ENCODE measurements at places on chromosomes 11 and 22.
A peak's percentile ranks its signal among the peaks of the same experiment; 100 is the strongest.

- DNase-seq: no peak
Measured at GRCh38 chr11:14095882-14096281, 133.4 kb downstream of the SPON1 start.

GRCh38 chr11:129312730-129313503 lies 62.7 kb upstream of the BARX2 start:
- no peak for DNase-seq

DNA sequence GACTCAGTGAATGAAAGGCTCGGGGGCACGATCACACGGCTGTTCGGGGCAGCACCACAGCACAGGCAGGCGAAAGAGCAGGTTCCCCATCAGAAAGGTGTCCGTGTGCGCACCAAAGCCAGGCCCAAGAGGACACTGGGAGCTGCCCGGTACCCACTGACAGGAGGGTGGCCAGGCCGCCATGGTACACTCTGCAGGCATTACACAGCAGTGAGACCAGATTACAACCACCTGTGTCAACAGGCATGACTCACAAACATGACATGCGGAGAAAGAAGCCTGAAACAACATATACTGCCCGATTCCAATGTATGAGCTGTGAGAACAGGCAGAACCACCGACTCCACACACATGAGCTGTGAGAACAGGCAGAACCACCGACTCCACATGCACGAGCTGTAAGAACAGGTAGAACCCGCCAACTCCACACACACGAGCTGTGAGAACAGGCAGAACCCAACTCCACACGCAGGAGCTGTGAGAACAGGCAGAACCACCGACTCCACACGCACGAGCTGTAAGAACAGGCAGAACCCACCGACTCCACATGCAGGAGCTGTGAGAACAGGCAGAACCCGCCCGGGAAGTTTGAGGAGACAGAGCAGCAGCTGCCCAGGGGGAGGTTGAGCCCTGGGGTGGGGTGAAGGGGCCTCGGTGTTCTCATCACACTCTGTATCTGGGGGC lies 32.6 kb downstream of the KIAA0930 start:
- no peak for DNase-seq

DNA sequence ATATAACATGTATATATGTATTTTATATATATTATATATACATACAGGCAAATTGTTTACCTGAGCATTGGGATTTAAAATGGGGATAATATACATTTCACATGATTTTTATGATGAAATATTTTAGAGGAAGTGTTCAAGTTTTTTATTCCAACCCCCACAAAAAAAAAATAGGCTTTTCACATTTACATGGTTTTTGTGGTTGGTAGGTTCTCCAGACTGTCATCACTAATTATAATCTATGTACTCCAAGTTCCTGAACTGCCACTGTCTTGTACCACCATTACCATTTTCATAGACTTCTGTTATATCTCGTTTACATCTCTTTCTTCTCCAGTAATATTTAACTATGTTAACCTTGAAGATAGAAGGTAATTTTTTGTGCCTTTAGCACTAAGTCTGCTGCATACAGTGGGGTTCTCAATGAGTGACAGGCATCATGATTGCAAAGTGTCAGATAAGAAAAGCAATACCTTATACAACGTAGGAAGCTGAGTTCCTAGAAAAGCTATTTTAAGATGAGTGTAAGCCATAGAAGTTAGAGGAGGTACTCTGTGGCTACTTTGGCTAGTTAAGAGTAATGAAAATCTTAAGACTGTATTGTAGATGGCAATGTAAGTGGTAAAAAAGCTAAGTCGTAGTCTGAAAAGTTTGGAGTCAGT lies 5.2 kb downstream of the TMEM126A start:
- peak; percentile 35 for DNase-seq

GRCh38 chr11:118008271-118008911 lies 22.2 kb downstream of the IL10RA start:
- peak; percentile 71 for DNase-seq

DNA sequence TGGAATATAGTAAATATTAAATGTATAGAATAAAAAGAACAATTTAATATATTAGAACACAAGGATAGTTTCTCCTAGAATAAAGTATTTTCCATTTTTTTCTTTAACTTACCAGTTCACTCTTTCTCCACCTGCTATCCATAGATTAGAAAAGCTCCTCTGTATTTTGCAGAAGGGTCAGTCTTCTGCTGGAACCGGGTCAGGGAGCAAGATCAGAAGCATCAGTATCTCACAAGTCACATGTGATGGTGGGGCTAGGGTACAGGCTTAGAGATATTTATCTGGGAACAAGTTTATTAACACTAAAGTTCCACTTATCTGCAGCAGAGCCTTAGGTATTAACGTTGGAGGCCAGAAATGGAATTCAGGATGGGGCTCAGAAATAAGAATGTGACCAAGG lies 17.3 kb upstream of the OR52A1 start:
- DNase-seq: no peak

DNA sequence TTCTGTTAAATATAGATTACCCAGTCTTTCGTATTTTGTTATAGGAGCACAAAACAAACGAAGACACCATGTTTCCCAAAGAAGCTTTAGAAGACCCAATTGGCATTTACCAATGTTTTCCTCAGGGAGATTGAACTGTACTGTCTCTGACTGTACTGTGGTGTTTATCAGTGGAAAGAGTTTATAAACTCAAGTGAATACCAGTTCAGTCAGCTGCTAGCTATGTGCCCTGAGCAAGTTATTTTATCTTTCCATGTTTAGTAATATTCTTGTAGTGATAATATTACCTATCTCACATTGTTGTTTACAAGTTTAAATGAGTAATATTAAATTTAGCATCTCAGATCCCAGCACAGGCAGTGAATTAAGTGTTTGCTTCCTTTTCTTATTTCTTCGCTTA lies 773.2 kb downstream of the KCNA4 start:
- DNase-seq: no peak

DNA sequence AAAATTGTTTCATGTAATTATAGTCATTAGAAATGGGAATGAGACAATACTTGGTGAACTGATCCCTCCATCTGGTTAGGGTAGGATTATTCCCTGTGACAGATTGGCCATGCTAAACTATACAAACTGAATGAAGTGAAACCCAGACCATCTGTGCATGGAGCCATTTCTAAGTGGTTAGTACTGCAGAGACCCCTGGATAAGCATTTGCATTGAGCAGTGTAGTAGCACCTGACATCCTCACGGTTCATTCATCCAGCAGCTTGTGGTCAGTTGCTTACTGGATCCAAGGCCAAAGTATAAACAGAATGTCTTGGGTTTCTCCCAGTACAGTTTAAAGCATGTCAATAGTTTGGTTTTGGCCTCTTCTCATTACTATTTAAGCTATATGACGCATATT lies 93.8 kb upstream of the ARHGAP42 start:
- no peak for DNase-seq

- peak; percentile 91 for DNase-seq
Measured at GRCh38 chr22:19612866-19613572, 88.8 kb upstream of the CLDN5 start.

DNA sequence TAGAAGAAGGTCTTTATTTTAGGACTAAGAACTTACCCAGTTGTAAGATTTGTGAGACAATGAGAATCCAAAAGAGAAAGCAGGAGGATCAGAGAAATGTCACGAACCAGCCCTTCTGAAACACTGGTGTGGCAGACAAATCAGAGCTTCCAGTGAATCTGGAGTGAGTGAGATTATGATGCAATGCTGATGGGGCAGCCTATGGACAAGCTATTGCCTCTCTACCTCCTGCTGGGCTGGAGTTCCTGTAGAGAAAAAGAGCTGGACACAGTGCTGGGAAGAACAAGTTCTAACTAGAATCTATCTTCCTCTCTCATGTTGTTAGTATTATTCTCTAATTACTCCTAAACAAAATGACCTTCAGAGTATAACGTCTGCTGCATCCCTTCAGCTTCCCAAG lies 12.0 kb upstream of the ANO3 start:
- DNase-seq: no peak

DNA sequence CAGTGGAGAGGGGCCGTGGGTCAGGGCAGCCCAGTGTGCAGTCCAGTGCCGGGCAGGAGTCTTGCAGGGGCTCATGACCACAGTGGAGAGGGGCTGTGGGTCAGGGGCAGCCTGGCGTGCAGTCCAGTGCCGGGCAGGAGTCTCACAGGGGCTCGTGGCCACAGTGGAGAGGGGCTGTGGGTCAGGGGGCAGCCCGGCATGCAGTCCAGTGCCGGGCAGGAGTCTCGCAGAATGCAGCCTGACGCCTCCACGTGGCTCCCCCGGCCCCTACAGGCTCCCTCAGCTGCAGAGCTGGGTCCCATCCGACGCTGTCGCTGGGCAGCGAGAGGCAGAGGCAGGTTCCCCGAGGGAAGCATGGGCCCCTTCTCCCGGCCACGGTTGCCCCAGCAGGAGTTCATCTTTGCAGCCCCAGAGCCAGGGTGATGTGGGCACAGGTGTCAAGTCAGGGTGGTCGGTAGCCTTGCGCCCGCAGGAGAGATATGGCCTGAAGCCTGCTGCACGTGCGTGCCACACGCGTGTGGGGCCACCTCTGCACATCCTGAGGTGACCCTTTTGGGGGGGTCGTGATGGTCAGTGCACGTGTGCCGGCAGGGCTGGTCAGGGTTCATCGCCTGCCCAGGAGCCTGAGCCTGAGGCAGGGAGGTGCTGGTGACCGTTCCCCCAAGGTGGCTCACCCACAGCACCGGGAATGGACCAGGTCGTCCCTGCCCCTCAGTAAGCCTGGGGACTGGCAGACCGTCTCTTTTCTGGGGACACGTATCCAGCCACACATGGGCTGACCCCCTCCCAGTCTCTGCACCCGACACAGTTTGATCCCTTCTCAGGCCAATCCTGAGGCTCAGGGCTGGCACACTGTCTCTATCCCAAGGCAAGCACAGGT lies 2.9 kb downstream of the IFITM5 start:
- no peak for DNase-seq

GRCh38 chr11:116379185-116379828 lies 393.5 kb downstream of the BUD13 start:
- peak; percentile 31 for DNase-seq

DNA sequence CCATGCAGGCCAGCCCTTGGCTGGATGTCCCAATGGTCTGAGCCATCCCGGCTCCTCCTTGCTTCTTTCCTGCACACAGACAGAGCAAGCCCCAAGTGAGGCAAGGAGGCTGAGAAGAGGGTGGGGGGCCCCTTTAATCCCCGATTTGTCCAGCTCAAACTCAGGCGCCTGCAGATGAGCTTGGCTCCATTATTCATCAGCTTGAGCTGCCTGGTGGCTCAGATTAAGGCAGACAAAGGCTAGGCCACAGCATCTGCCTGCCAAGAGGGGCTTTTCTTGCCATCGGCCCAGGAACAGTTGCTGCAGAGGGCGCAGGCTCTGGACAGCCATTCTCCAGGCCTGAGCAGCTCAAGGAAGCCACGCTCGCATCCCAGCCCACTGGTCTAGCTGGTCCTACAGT lies 35.4 kb downstream of the LMO1 start:
- DNase-seq: no peak

GRCh38 chr11:8814923-8815240 lies 96.1 kb upstream of the AKIP1 start:
- DNase-seq: no peak

DNA sequence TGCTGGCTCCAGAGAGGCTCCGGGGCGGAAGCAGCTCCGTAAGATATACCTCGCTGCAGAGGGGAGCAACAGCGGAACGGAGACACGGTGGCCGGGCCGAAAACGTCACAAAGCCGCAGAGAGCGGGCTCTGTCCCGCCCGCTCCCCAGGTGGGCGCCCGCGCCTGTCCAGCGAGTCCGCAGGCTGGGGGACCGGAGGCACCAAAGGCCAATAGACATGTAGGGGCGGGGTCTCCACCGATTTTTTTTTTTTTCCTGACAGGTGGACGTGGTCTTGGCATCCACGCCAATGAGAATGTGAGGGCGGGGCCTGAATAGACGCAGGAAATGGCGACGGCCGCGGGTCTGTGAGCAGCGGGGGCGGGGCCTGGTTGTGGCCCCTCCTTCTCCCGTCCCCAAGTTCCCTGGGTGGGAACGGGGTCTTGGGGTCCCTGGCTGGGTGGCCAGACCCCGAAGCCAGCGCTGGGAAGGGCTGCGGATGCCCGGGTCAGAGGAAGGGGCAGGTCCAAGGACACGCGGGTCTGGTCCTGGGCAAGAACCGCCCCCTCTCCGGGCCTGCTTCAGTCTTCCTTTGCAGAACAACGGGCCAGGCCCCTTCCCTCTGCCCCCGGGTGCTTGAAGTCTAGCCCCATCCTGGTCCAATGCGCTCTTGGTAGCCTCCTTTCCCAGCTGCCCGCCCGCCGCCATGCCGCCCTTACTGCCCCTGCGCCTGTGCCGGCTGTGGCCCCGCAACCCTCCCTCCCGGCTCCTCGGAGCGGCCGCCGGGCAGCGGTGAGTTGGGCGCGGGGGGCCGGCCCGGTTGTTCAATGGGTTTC lies at the start of gene DNAJC4:
Gene DNAJC4, plus strand, starts transcription at position 378 of the 814 bp plus-strand sequence. Its CDS starts 307 bp downstream, at position 685.
- DNase-seq: peak; percentile 95

GRCh38 chr22:36684841-36685240 lies 18.7 kb downstream of the CACNG2 start:
- no peak for DNase-seq

- no peak for DNase-seq
Measured at GRCh38 chr11:133918608-133919260, 38.0 kb downstream of the IGSF9B start.

DNA sequence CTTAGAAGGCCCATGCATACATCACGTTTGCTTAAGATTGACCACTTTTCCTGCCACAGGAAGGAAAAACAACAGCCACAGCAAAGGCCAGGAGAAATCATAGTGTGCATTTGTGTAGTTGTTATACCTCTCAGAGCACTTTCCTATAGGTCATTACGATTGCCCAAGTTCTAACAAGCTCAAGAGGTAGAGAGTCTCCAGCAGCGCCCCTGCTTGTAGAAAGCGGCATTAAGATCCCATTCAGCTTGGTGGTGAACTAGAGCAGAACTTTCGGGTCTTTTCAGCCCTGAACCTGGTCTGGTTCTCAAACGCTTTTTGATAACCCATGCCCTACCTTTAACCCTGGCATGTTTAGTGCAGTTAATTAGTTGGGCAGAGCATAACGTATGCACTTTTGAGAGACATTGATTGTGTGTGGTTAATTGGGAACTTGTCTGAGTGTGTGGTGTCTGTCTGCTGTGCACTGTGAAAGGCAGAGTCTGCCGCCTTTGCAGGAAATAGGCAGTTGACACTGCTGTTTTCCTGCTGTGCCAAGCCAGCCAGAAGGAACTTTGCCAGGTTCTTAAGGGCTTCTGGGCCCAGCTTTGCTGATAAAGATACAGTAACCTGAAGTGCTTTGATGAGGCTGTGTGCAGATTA lies 109.9 kb upstream of the CLMP start:
- no peak for DNase-seq
